Testis (tissue), 5 donors: ENCODE measurements at places on chromosomes 16 and 17.

DNA sequence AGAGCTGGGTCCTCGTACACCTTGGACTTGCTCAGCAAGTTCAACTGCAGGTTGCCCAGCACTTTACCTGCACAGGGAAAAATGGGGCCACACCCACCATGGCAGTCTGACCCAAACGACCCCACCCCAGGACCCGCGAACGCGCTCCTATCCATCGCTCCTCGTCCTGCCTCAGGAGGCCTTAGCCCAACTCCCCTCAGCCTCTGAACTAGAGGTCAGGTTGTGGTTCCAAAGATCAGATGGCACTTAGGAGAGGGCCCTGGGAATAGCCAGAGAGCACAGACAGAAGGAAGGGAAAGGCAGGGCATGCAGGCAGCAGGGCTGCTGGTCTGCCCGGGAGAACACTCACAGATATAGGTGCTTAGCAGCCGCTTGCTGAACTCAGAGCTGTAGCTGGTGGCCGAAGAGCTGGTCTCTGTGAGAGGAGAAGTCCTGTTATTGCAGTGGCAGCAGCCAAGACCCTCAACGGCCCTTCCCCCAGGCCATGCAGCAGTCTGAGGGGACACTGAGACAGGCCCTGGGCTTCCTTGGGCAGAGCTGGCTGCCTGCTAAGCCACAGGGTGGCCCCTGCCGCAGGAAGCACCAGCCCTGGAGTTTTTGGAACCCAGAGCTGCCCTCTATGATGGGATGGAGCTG is 6.9 kb downstream of the ZACN start:
- no peak for DNase-seq

DNA sequence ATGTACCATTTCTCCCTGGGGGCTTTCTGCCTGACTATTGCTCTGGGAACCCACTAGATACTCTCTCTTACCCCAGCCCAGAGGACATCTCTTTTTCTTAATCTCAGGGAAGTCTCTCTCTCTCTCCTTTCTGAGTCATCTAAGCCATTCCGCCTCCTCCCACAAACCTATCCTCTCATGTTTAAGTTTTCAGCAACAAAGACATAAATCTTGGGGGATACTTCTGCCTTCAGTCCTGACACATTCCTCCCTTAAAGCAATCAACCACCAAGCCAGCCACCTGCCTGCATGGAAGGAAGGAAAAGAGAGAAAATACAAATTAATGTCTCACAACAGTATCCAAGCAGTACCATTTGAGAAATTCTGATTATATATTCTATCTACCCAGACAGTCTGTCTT is 128.8 kb downstream of the HS3ST2 start:
- no peak for DNase-seq

DNA sequence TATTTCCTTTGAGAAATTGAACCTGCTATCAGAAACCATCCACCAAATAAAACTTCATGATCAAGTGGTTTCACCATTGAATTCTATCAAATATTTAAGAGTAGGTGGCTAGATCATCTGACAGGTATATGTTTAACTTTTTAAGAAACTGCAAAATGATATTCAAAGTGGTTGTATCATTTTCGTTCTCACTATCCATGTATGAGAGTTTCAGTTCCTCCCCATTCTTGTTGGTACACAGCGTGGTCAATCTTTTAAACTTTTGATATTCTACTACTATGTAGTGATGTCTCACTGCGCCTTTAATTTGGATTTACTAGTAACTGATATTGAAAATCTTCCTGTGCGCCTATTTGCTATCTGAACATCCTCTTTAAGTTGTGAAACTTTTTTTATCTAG is 163.7 kb downstream of the CYB561 start:
- no peak for DNase-seq

- no peak for DNase-seq
Observed at GRCh38 chr16:82328881-82329469, 159.0 kb upstream of the MPHOSPH6 start.

- DNase-seq, result no peak
Observed at GRCh38 chr16:1933097-1933661, 9.8 kb downstream of the MSRB1 start.
